ENCODE measurements at places on chromosomes 13 and 19.

DNA sequence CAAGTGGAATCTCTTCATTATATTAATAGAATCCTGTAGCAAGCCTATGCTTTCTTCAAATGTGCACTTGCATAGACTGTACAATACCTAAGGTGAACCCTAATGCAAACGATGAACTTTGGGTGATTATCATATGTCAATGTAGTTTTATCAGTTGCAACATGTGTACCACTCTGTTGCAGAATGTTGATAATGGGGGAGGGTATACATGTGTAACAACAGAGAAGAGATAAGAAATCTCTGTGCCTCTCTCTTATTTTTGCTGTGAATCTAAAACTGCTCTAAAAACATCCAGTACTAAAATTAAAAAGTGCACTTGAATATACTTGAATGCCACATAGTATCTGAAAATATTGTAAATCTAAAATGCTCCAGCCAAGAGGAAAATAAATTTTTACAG is 820.8 kb upstream of the MIR17HG start:
- DNase-seq = no peak

DNA sequence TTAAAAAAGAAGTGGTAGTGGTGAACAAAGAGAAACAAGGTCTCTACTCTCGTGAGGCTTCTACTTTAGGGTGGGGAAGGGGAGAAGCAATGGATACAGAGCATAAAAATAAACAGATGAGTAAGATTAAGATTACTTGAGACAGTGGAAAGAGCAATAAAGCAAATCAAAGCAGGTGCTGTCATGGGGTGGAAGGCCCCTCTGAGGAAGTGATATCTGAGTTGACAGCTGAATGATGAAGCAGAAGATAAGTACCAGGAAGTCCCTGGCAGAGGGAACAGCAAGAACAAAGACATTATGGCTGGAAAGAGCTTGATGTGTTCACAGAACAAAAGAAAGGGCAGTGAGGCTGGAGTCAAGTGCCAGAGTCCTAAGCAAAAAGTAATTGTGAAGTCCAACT is 221.8 kb downstream of the ENOX1 start:
- no peak for DNase-seq

- no peak for DNase-seq
Observed at GRCh38 chr19:3494559-3494958, 5.9 kb downstream of the DOHH start.

GRCh38 chr13:99704390-99704789 is 203.1 kb downstream of the TM9SF2 start:
- no peak for DNase-seq

GRCh38 chr19:34560229-34560628 is 78.7 kb downstream of the WTIP start:
- no peak for DNase-seq

- DNase-seq = no peak
Observed at GRCh38 chr19:44747739-44748425, 626 bp upstream of the BCL3 start.

- DNase-seq = no peak
Observed at GRCh38 chr19:53982001-53982451, 9.4 kb upstream of the CACNG6 start.
